ENCODE measurements at places on chromosomes 11 and 22.
A peak's percentile ranks its signal among the peaks of the same experiment; 100 is the strongest.

DNA sequence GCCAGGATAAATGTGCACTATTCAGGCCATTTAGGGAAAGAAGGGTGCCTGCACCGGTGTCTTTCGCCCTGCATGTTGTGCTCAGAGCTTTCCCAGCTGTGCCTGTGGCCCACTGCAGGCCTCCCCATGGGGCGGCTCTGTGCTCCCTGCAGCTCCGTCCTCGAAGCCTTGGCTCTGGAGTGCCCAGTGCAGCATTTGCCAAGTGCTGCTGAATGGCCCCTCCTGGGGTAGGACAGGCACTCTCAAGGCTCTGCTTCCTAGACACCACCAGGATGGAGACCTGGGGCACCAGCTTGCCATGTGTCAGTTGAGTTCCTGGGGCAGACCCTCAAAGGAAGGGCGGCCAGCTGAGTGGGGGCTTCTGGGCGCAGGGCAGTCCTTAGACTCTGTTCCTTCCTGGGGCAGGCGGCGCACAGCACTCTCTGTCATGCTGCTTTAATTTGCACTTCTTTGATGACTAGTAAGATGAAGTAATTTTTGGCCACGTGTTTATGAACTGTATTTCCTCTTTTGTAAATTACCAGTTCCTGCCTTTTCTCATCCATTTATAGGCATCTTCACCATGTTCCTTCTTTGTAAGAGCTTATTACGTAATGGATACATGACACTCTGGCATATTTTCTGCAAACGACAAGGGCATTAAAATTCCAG is 32.1 kb upstream of the GNB1L start:
- DNase-seq: no peak

GRCh38 chr11:19853016-19853415 is 140.4 kb downstream of the NAV2 start:
- DNase-seq: no peak

GRCh38 chr11:8186429-8186828 is 17.6 kb upstream of the RIC3 start:
- DNase-seq: no peak

DNA sequence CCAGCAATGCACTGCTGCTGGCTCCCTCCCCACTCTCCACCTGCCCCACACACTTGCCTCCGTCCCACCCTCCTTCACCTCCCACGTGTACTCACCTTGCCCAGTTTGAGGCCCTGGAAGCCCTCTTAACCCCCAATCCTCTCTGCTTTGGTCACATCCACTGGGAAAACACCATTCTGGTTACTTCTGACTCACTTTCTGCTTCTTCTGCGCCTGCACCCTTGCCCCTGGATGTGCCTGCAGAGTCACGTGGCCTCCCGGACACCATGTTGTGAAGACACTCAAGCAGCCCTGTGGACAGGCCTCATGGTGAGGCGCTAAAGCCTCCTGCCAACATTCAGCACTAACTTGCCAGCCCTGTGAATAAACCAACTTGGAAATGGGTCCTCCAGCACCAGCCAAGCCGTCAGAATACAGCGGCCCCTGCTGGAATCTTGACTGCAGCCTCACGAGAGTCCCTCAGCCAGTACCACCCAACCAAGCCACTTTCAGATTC is 2.6 kb upstream of the NAALADL1 start:
- no peak for DNase-seq

- no peak for DNase-seq
These were observed 168.6 kb upstream of the GRK3 start for GRCh38 chr22:25395915-25396314.

GRCh38 chr22:31578171-31578570 is 81.8 kb downstream of the SFI1 start:
- DNase-seq: no peak

DNA sequence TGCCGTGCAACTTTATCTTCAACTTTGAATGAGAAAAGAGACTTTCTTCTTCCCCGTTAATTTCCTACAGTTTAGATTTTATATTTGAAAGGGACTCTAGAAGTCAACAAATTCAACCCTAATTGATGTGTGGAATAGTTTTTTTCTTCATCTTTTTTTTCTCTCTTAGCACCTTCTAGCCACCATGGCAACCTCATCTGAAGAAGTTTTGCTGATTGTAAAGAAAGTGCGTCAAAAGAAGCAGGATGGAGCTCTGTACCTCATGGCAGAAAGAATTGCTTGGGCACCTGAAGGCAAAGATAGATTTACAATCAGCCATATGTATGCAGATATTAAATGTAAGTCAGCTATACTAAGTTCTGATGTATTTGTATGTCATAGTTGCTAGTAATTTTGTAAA is 10.5 kb downstream of the GTF2H1 start:
- DNase-seq: no peak

DNA sequence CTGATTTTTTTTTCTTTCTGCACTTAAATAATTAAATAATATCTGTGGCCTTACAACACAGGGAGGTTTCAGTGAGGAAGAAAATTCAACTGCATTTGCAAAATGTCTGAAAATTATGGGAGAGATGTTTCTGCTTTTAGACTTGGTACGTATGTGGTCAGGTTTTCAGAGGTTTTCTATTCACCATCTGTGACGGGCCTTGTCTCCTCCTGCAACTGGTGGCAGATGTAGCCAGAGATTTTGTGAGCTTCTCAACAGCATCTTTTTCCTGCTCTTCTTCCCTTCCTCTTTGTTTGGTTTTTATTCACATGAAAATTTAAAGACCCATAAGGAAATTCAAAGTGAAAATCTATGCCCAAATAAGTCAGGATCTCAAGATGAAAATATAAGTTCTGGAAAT is 38.3 kb downstream of the ZBTB16 start:
- DNase-seq: no peak

GRCh38 chr22:30927806-30928205 is 40.8 kb downstream of the MORC2 start:
- DNase-seq: no peak

- DNase-seq: peak; percentile 16
These were observed 86.4 kb upstream of the SHISAL1 start for GRCh38 chr22:44398856-44399837.

DNA sequence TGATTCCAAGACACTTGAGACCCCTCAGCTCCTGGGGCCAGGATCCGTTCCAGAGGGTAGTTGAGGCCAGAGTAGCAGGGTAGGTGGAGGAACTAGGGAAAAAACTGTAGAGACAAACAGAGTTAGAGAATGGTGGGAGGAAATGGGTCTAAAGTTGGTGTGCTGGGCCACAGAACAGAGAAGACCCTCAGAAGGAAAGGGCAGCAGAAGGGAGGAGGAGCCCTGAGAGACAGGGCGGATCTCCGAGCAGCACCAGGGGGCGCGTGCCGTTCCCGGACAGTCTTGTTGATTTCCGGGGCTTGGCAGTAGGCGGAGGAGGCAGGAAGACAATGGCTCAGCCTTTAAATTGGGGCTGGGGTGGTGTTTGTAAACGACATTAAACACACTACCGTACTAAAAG is 2.4 kb upstream of the CECR2 start:
- peak; percentile 37 for DNase-seq

GRCh38 chr22:20625270-20625669 is 117.9 kb downstream of the MED15 start:
- DNase-seq: no peak

DNA sequence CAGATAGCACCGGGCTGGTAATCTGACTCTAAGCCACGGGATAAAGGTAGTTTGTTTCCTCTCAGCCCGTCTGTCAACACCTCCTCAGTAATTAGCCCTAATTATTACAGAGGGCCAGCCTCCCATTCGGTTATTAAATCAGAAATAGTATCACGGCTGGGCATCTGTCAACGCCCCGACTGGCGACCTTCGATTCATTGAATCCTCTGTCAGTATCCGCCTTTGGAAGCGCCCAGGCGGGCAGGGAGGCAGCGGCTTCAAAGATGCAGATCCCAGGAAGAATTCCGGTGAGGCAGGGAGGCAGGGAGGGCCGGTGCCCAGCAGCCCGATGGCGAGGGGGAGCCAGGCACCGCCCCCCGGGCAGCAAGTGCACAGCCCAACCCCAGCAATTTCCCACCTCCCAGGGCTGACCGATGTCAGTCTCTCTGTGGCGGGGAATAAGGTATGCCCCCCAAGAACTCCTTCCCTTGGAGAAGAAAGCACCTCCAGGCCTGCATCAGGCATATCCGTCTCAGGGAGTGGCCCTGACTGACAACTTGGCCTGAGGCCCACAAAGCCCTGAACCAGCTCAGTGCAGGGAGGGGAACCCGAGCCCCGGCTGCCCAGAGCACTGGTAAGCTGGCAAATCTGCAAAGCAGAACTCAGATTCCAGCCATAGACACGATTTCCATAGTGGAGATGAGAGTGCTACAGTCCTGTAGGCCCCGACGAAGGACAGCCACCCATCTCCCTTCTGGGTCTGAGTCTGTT is 11.4 kb downstream of the GNB1L start:
- no peak for DNase-seq

- no peak for DNase-seq
These were observed 68.0 kb downstream of the PGR start for GRCh38 chr11:101061606-101062005.

DNA sequence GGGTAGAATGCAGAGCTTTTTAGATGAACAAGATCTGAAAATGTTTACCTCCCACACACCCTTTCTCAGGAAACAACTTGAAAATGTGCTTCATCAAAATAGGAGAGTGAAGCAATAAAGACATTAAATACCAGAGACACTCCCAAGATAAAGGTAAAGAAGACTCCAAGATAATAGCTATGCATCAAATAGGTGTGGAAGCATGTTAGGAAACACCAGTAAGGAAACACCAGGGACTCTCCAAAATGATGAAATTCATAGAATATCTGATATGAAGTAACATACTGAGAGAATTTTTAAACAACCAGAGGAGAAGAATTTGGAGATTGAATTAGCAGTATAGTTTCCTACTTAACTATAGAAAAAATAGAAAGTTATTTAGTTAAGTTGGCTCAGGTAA is 57.0 kb downstream of the OR10A6 start:
- no peak for DNase-seq

DNA sequence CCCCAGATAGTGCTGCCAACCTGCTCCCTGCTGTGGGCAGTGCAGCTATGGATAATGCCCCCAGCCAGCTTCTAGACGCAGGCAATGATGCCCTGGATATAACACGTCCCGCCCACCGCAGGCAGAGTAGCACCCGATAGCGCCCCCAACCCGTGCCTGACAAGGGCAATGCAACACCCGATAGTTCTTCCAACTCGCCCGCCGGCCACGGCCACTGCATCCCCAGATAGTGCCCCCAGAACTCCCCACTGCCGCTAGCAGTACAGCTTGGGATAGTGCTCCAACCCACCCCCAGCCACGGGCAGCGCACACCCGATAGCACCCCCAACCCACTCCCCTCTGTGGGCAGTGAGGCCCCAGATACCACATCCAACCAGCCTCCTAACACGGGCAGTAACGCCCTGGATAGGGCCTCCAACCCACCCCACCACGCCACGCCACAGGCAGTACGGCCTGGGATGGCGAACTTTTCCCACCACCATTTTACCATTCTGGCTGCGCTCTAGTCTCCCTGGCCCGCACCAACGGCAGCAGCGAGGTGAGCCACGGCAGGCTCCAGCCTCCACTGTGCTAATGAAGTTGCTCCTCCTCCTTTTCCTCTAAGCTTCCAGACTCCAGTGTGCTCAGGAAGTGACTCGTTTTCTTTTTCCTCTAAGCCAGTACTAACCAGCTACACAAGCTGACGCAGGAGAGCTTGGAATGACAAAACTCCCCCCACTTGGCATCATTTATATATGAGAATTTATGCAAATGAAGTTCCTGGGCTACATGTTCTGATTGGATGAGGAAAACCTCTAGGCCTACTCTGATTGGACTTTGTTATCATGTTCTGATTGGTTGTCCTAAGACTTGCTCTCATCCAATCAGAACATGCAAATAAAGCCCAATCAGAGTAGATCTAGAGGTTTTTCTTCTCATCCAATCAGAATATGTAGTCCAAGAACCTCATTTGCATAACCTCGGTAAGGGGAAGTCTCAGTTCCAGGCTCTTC is 3.0 kb upstream of the RFPL3 start:
- DNase-seq: no peak

DNA sequence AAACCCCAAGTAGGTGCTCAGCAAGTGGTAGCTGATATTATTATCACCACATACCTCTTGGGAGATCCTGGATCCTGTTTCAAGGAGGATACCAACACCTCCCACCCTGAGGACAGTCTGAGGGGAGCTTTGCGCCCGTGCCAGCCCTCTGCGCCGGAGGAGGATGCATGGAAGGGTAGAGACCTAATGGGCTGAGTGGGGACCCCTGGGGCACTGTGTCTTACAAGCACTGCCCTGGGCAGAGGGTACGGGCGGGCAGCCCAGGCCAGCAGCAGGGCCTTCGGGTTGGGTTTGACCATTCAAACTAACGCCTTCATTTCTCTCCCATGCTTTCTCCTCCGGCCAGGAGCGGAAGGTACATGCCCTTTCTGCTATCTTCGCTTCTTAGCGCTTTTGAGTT is 26.3 kb downstream of the MYBPC3 start:
- peak; percentile 23 for DNase-seq

DNA sequence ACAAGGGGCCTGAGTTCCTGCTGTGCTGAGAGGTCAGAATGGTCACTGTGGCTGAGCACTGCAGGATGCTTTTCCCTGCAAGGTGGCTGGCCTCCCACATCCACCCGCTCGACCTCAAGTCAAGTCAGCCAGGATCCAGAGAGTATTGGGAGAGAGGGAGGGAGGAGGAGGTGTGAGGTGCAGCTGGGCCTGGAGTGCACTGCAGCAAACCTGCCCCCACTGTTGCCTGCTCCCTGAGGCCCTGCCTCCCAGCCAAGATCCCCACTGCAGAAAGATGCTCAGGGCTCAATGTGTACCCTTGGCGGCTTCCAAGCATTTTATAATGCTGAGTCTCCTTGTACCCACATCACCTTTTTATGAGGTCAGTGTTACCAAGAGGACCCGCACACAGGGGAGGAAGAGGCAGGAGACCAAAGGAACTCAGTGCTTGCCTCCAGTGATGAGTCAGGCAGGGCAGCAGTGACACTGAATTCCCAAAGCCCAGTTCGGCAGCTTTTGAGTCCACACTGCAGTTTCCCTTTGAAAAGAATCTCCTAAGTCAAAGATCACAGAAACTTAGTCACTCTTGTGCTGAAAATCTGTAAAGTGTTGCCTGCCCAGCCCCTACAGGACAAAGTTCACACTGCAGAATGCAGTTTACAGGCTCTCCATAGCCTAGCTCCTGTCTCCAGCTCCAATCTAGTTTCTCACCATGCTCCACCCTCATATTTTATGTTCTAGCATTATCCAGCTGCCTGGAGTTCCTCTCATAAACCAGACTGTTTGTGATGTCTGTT is 3.1 kb downstream of the ENDOD1 start:
- peak; percentile 34 for DNase-seq

DNA sequence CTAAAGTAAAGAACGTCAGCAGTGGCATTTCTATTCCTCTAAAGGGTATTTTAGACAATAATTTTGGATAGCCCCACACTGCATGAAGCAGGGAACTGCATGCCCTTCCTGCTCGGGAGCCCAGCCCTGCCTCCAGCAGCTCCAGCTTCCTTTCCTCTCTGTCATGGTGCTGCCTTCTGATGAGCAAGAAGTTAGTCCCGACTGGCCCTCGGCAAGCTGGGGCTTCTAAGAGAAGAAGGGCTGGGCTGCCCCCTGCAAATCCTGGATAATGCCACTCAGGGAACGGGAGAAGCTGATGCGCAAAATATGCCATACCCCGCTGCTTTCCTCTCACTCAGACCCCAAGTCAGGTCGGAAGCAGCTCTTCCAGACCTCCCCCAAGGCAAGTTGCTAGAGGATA is 296.4 kb downstream of the ETS1 start:
- peak; percentile 11 for DNase-seq

Data from SK-N-SH (cell line).